Panc1 (cell line): ENCODE measurements at places on chromosomes 3 and 15. TPM values are rescaled to one million over a fixed set of nuclear protein-coding genes. Genes with fewer than 3 reads are reported as not detected.

TGM5 gene
- not detected for total RNA-seq

LRTM1 gene
- total RNA-seq = not detected

PLS1 gene
- total RNA-seq = 36.1 TPM

TM4SF4 gene
- 0.46 TPM for total RNA-seq

FGF7 gene
- total RNA-seq = not detected

ADCY5 gene
- 1.4 TPM for total RNA-seq

MUSTN1 gene
- 0.49 TPM for total RNA-seq

GPR176 gene
- 12.7 TPM for total RNA-seq

KNSTRN gene
- 74.6 TPM for total RNA-seq

XCR1 gene
- not detected for total RNA-seq

RLBP1 gene
- not detected for total RNA-seq

GABRR3 gene
- total RNA-seq = not detected

SHQ1 gene
- total RNA-seq = 21.0 TPM

RYR3 gene
- not detected for total RNA-seq

ASB14 gene
- not detected for total RNA-seq

ST8SIA2 gene
- 0.15 TPM for total RNA-seq

XRN1 gene
- 29.9 TPM for total RNA-seq

SPSB4 gene
- total RNA-seq = 0.05 TPM

TGM4 gene
- total RNA-seq = 0.46 TPM

PRR23A gene
- total RNA-seq = not detected

HYKK gene
- total RNA-seq = 19.8 TPM

SNUPN gene
- total RNA-seq = 52.1 TPM

COL8A1 gene
- total RNA-seq = 0.13 TPM

IMPG2 gene
- 0.10 TPM for total RNA-seq

ZPLD1 gene
- total RNA-seq = not detected

ZNF80 gene
- not detected for total RNA-seq

TIMP4 gene
- not detected for total RNA-seq

SKOR1 gene
- total RNA-seq = 0.21 TPM

STARD5 gene
- 2.9 TPM for total RNA-seq

SAMD7 gene
- not detected for total RNA-seq

GOLGA8T gene
- not detected for total RNA-seq

NUTM1 gene
- 0.05 TPM for total RNA-seq

ZCWPW2 gene
- total RNA-seq = 0.82 TPM

GPR62 gene
- not detected for total RNA-seq

CHDH gene
- total RNA-seq = 24.1 TPM

FBXO40 gene
- total RNA-seq = not detected

GPR27 gene
- 0.15 TPM for total RNA-seq

ZNF501 gene
- total RNA-seq = 0.15 TPM

TNFSF10 gene
- 2.2 TPM for total RNA-seq

PLCB2 gene
- 1.7 TPM for total RNA-seq

CHRNA5 gene
- 52.4 TPM for total RNA-seq

CPLX3 gene
- total RNA-seq = not detected

ALS2CL gene
- total RNA-seq = 2.7 TPM

ISL2 gene
- total RNA-seq = 0.51 TPM

ZNF860 gene
- total RNA-seq = 8.9 TPM

FOXL2 gene
- 12.7 TPM for total RNA-seq

LRRFIP2 gene
- 32.3 TPM for total RNA-seq

VILL gene
- total RNA-seq = 5.7 TPM

PPIP5K1 gene
- 56.6 TPM for total RNA-seq

NR1I2 gene
- total RNA-seq = not detected

SH3BP5 gene
- total RNA-seq = 12.0 TPM
